ENCODE measurements at places on chromosomes 11 and 22. TPM values are rescaled to one million over a fixed set of nuclear protein-coding genes. Genes with fewer than 3 reads are reported as not detected.
A peak's percentile ranks its signal among the peaks of the same experiment; 100 is the strongest.

- no peak for DNase-seq
These were observed 15.0 kb downstream of the HTR3A start for GRCh38 chr11:113989916-113990315.

GRCh38 chr22:36757668-36758211 lies 18.2 kb downstream of the IFT27 start:
- DNase-seq = peak; percentile 88

DNA sequence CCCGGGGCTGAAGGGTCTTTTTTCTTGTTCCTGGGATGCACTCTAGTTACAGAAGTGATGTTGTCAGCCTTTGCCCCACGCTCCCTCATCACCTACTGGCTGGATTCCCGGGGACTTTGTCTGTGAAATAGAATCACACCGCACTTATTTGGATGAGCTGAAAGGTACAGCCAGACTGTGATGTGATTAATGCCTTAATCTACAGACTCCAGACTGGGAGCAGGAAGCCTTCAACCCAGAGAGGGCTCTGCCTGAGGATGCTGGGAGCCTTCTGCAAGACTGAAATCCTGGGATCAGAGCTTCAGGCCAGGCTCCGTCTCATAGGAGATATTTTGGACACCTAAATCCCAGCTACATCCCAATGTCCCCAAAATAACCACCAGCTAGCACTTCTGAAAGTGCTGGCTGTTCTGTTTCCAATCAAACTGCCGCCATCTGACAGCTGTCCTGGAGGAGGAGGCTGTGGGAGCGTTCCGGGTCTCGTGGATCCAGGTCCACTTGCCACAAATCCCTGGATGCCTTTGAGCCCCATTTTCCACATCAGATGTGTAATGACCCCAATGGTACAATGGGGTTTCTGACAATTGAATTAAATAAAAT lies 688.5 kb downstream of the TBC1D22A start:
- no peak for DNase-seq

Gene OR6T1
- not detected for total RNA-seq

Gene OR51B4
- total RNA-seq = not detected
